Activated T-helper 1 cell treated with anti-CD3 and anti-CD28 coated beads, Interleukin-12 subunit alpha, Interleukin-12 subunit beta, Interleukin-2, Interleukin-4 antibody, amounts not matched to agents 30 ng/mL and 10 ng/mL and 1 ng/mL, durations not matched to agents 14 hours and 24 hours and 36 hours (primary cell): ENCODE measurements at places on chromosomes 2 and 18. TPM values are rescaled to one million over a fixed set of nuclear protein-coding genes. Genes with fewer than 3 reads are reported as not detected.

RNF152 gene
- total RNA-seq, result 0.56 and 0.65 TPM in 2 replicates

DNA sequence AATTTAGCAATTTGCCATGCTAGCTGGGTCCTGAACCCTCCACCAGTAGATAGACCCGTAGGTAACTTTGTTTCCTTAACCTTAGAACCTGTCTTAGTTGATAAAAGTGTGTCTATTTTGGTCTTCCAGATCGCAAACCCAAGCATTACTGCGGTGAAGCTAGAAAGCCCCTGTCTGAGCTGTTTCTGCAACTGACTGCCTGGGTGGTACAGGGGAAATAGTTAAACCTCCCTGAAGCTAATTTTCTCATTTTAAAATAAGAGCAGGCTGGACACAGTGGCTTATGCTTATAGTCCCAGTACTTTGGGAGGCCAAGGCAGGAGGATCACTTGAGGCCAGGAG lies 101.7 kb upstream of the MSH2 start:
- H3K4me1 ChIP-seq, result peaks cover 12% of the 10 kb centered on the region
- DNase-seq, result no peak
- peaks cover 40% of the 10 kb centered on the region for H3K27me3 ChIP-seq
- H3K4me3 ChIP-seq, result no peak overlapping the region
- H3K36me3 ChIP-seq, result no peaks in the 10 kb centered on the region

AKAIN1 gene
- not detected in 2 replicates for total RNA-seq

DNA sequence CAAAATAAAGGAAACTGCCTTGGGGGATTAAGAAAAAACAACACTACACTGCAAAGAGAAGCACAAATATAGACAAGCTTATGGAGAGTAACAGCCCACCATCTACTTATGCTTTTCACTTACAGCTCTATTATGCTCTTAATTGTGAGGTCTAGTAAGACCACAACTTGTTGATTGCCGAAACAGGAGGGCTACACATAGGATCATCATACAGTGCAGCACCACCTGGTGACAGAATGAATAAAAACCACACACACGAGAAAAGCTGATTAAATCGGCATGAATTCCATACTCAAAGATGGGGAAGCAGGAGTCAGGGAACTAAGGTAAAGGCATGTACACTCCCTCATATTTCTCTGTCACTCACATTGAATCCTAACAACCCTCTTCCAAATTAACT lies 259.2 kb downstream of the IKZF2 start:
- no peak for DNase-seq
- H3K36me3 ChIP-seq, result no peaks in the 10 kb centered on the region
- no peaks in the 10 kb centered on the region for H3K27me3 ChIP-seq
- no peak overlapping the region for H3K4me3 ChIP-seq
- H3K4me1 ChIP-seq, result no peaks in the 10 kb centered on the region

DNA sequence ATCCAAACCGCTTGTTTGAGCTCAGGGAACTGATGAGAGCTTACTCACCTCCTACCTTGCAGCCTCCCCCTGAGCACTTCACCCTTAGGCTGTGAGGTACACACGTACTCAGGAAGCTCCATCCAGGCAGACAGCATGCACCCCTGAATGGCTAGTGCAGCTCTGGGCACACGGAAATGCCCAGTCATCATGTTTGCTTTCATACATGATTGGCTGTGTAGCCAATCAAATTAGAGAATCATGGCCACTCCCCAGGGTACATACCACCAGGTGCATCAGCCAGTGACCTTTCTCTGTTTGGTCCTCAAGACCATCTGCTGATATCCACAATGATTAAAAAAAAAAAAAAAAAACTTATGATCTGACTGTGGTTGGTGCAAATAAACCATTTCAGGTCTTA lies 42.1 kb downstream of the RNF152 start:
- H3K4me1 ChIP-seq, result peaks cover 7% of the 10 kb centered on the region
- H3K27ac ChIP-seq, result no peak overlapping the region

DNA sequence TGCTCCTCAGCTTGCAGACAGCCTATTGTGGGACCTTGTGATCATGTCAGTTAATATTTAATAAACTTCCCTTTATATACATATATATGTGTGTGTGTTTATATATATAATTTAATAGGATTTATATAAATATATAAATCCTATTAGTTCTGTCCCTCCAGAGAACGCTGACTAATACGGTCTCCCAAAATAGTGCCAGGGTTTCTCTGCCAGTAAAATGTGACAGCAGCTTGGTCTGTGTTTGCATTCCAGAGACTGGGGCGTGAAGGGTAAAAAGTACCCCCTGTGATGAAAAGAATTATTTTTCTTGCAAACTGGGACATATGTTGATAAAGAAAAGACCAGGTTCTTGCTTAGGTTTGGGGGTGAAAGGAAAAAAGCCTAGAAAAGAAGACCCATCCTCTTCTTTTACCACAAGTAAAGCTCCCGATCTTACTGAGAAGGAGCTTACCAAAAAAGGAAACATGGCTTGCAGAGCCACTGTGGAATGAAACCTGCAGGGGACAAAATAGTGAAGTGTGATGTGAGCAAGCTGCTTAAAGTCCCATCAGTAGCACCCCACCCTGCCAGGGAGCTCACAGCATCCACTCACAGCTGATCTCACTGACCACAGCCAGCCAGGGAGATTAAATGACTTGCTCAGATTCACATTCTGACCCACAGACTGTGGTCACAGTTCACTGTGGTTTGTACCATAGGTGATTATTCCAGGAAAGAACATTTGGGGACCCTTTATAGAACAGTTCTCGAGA lies 110.9 kb upstream of the RMP24 start:
- no peaks in the 10 kb centered on the region for H3K36me3 ChIP-seq
- DNase-seq, result no peak
- H3K4me3 ChIP-seq, result no peak overlapping the region
- no peaks in the 10 kb centered on the region for H3K4me1 ChIP-seq

- no peaks in the 10 kb centered on the region for H3K4me1 ChIP-seq
- DNase-seq, result no peak
- H3K27me3 ChIP-seq, result peaks cover 2% of the 10 kb centered on the region
- no peak overlapping the region for H3K27ac ChIP-seq
Observed at GRCh38 chr2:198660501-198660900, 797.2 kb downstream of the SATB2 start.

ZNF804A gene
- total RNA-seq, result 0.05 TPM in 1 of 2 replicates, not detected in the other
